NCI-H2227 treated with DMSO at 0.1 percent for 48 hours (cell line): ENCODE measurements at places on chromosomes 5 and 9.
A peak's percentile ranks its signal among the peaks of the same experiment; 100 is the strongest.

GRCh38 chr5:137221943-137222342 lies 277.2 kb downstream of the SPOCK1 start:
- DNase-seq = peak; percentile 18

DNA sequence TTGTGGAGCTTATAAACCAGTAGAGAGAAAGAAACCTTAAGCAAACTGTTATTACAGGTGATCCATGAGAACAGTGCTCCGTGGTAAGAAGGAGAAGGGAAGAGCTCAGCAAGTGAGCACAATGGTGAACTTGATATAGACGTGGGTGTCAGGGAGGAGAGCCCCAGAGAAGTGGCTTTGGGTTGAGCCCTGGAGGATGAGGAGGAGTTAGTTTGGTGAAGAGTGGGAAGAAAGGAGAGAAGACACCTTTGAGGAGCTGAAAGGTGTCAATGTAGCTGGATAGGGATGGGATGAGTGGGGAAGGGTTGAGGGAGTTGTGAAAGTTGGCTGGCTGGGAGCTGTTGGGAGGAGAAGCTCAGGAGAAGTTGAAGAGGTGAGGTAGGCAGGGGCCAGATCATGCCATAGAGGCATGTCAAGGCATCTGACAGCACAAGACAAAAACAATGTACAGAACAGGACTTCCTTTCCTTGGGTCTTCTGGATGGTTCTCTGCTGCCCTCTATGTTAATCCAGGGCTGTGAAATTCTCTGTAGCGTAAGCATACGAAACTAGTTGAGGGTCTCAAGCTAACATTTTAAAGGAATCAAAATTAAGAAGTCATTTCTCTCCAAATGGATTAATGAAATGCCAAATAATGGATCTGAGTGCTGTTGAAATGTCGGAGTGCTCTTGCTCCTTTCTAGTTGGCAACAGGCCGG lies 501.9 kb downstream of the KDM4C start:
- DNase-seq = no peak

GRCh38 chr9:14300588-14300987 lies 13.4 kb downstream of the NFIB start:
- DNase-seq = no peak

GRCh38 chr5:140591747-140592372 lies 27.2 kb downstream of the SLC35A4 start:
- DNase-seq = no peak

GRCh38 chr5:1005249-1005851 lies 3.3 kb upstream of the NKD2 start:
- DNase-seq = no peak

DNA sequence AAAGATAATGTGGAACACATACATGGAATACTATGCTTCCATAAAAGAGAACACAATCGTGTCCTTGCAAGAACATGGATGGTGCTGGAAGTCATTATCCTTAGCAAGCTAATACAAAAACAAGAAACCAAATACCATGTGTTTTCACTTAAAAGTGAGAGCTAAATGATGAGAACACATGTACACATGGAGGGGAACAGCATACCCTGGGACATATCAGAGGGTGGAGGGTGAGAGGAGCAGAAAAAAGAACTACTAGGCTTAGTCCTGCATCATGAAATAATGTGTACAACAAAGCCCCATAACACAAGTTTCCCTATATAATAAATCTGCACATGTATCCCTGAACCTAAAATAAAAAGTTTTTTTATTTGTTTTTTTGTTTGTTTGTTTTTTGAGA lies 855.5 kb upstream of the NUDT12 start:
- DNase-seq = no peak

GRCh38 chr9:122364117-122364782 lies 6.6 kb upstream of the PTGS1 start:
- DNase-seq = no peak

DNA sequence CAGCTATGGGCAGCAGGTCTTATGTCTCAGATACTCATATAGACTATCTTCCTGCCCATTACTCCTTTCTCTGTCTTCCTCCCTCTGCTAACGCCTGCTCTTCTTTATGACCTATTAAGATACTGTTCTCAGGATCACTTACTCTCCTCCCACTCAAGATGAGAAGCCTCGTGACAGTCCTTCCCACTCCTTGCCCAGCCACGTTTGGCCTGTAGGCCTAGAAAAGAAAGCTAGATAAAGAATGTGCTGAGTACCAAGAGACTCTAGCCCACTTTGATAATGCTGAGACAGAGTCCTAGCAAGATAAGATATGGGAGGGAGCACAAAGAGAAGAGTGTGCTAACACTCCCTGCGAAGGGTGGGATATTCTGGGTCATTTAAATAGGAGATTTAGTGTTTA lies 6.8 kb upstream of the DENND4C start:
- no peak for DNase-seq

GRCh38 chr5:123203105-123203800 lies 114.2 kb downstream of the PRDM6 start:
- DNase-seq = no peak
